ENCODE measurements at places on chromosomes 1 and 21.

DNA sequence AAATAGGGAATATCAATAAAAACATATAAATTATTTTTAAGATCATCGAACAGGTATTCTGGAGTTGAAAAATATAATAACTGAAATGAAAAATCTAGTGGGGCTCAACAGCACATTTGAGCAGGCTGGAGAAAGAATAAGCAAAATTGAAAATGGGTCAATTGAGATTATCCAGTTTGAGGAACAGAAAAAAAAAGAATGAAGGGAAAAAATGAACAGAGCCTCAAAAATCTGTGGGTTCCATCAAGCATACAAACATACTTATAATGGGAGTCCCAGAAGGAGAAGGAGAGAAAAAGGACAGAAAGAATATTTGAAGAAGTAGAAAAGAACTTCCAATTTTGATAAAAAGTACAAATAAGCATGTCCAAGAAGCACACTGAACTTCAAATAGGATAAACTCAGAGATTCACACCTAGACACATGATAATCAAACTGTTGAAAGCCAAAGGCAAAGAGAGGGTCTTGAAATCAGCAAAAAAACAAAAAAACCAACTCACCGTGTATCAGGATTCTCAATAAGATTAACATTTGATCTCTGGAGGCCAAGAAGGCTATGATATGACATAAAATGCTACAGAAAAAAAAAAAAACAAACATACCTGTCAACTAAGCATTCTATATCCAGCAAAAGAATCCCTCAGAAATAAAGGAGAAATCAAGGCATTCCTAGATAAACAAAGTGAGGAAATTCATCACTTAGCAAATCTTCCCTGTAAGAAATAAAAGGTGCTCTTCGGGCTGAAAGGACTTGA lies 5.4 kb upstream of the COQ8A start:
- no peak for DNase-seq

- no peak for DNase-seq
Observed at GRCh38 chr1:33056426-33056825, 19.7 kb upstream of the AK2 start.

DNA sequence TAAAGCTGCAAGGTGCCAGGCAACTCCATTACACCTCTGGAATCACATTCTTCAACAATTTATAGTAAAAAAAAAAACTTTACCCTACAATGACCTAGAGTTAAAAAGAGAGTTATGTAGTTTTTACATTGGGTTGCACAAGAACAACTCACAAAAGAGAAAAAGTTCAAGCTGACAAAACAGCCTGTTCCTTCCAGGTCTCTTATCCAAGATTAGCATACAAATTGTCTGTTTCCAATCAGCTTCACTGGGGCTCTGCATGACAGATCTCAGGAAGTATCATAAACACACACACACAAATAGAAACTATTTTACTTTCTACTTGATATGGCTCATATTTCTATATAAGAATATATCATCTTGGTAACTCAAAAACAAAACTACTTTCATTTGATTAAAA lies 154.6 kb downstream of the PCNX2 start:
- DNase-seq = no peak

DNA sequence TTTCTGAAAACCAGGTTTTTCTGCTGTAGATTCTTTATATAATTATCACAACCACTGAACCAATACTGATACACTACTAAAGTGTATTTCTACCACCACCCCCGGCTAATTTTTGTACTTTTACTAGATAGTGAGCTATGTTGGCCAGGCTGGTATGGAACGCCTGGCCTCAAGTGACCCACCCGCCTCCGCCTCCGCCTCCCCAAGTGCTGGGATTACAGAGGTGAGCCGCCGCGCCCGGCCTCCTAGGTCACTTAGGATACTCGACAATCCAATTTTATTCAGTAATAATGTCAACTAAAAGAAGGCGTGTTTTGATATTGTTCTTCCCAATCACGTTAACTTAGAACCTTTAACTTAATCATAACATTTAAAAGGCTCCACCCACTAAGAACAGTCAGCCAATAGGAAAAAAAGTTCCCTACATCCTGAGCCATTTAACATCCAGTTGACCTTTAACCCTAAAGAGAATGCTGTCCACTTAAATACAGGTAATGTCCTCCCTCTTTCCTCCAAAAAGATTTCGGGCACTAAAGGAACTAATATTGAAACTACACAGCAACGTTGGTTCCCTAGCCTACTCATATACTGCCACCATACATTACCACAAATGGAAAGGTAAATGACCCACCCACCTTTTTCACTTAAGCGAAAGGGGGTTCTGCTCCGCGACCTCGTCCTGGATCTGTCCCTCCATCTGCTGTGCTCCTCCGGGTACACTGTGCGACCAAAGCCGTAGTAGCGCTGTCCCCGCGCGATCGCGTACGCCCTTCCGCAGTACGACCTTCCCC lies 1.2 kb downstream of the RSRP1 start:
- peak; percentile 12 for DNase-seq

- DNase-seq = no peak
Observed at GRCh38 chr1:215568299-215568692, 1.2 kb downstream of the KCTD3 start.

- no peak for DNase-seq
Observed at GRCh38 chr1:207823531-207823879, 71.7 kb downstream of the CD46 start.

- no peak for DNase-seq
Observed at GRCh38 chr21:15433091-15433490, 296.7 kb upstream of the USP25 start.

DNA sequence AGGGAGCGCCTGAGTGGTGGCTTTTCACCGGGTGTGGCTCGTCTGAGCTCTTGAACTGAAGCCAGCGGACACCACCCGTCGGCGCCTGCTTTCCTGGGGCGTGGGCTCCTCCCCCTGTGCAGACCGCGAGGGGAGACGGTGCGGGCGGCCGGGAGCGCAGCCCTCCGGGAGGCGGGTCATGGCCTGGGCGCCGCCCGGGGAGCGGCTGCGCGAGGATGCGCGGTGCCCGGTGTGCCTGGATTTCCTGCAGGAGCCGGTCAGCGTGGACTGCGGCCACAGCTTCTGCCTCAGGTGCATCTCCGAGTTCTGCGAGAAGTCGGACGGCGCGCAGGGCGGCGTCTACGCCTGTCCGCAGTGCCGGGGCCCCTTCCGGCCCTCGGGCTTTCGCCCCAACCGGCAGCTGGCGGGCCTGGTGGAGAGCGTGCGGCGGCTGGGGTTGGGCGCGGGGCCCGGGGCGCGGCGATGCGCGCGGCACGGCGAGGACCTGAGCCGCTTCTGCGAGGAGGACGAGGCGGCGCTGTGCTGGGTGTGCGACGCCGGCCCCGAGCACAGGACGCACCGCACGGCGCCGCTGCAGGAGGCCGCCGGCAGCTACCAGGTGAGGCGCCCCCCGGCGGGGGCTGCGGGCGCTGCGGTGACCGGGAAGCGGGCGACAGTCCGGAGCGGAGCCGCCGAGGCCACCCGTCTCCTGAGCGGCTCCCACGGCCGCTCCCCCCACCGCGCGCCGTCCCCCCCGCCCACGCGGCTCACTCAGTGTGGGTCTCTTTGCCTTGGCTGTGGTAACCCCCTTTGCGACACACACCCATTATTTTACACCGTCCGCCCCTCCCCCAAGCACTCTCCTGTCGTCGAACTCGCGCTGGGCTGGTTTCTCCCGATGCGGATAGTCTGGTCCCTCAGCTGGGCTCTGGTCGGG lies at the start of gene TRIM58:
TRIM58 (plus strand) TSS at position 119 of the 916 bp plus-strand sequence; CDS start at position 179, 60 bp downstream.
- DNase-seq = peak; percentile 73

GRCh38 chr1:81921344-81921743 lies 120.6 kb downstream of the ADGRL2 start:
- peak; percentile 51 for DNase-seq

All from NCI-H510A treated with DMSO at 0.1 percent for 48 hours (cell line).